ENCODE measurements at places on chromosomes 3 and 15.

DNA sequence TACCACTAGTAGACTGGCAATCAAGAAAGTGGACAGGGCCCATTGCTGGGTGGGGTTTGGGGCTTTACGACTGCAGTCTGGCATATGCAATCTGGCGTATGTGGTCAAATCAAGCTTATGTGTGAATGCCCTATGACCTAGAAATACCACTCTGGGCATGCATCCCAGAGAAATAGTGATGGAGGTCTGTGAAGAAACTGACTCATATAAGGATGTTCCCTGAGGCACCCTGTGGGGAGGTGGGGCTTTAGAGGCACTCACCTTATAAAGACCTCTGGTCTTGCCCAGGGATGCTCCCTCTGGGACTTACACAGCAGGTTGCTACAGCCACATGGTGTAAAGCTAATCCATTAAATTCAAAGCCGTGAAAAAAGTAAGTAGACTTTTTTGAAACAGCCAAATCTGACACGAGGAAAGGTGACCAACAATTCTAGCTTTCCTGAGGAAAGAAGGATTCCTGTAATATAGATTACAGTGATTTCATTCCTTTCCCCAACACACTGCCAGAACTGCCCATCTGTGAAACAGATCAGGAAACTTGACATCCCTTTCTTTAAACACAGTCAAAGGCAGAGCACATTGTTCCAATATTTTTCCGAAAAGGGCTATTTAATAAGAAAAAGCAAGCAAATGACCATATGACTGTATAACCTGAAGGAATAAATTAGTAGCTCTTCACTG lies 13.6 kb downstream of the RARRES1 start:
- no peak for DNase-seq

- DNase-seq: no peak
Measured at GRCh38 chr3:55988905-55989304, 479.4 kb downstream of the ERC2 start.

GRCh38 chr15:91075739-91076138 lies 24.3 kb upstream of the SV2B start:
- DNase-seq: no peak

- no peak for DNase-seq
Measured at GRCh38 chr3:179512378-179512777, 50.3 kb upstream of the ACTL6A start.

DNA sequence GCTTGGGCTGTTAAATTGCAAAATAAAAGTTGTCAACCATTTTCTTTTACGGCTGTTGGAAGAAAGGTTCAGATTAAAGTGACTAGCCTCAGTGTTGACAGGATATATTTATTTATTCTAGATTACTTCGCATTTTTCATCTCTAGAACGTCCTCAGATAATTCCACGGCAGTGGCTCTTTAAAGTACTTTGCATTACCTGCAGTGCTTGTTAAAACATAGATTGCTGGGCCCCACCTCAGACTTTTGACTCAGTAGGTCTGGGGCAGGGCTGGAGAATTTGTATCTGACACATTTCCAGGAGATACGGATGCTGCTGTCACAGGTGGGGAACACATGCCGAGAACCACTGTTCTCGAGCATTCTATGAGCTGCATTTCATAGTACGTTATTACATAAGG lies 292.7 kb downstream of the EDEM1 start:
- DNase-seq: no peak

DNA sequence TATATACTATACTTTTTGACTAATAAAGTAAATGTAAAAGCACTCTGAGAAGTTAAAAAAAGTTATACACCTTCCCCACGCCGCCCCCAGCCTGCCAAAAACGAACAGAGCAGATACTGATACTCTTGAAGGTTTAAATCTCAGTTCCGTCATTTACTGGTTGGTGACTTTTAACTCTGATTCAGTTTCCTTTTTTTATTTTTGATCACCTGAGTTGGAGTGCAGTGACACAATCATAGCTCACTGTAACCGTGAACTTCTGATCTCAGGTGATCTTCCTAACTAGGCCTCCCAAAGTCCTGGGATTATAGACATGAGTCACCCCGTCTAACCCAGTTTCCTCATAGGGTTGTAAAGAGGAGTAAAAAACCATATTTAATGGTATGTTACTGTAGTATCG lies 3.3 kb upstream of the TIPIN start:
- DNase-seq: no peak

DNA sequence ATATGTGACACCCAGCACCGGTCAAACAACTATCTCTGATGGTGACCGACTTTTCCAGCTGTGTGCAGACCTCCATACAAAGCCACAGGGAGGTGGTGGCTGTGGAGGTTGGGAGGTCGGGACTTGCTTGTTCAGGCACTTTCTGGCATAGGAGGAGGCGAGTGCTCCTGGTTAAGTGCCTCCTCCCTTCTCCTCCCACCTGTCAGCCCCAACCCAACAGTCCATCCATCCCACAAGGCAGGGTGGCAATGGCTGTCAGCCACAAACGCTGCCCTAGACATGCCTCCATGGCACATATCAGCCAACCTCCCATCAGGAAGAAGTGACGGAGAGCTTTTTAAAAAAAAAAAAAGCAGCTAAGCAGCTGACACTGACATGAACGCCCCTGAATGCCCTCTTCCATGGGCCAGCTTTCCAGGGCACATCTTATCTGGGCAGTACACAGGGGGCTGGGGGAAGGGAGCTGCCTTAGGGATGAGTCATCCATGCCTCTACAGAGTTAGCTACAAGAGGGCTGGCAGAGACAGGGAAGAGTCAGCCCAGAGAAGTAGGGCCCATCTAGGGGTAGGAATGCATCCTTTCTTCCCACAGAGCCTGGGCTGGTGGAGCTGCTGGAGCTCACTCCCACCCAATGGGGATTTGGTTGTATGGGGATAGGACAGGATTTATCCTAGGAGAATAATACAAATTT lies 41.2 kb downstream of the CCDC12 start:
- no peak for DNase-seq

DNA sequence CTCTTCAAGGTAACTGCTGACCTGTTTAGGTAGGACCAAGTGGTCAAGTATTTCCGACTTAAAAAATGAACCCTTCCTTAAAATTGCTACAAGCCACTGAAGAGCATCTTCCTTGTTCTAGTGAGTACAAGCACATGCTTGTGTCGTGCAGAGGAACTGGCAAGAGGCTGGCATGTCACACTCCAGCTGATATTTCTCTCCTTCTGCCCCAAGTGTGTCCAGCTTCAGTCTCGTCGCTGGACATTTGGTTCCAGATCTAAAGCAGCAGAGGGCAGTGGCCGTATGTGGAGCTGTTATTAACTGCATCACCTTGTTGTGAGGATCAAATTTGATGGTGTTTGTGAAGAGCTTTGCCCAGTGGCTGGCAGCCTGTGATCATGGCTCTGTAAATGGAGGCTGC lies 10.0 kb downstream of the RBP2 start:
- no peak for DNase-seq

DNA sequence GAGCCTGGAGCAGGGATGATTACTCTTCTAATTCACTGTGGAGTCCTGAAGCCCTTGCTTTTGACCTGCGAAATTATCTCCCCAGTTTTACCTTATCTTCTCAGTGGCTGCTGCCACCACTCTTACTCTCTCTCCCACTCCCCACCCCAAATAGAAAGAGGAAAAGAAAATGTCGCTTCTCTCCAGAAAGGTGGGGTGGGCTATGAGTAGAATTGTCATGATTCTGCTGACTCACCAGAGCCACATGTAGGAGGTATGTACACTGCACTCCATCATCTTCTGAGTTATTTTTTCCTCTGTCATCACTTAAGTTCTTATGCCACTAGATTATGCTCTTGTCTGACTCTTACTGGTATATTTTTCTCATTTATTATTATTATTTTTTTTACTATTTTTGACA lies 43.9 kb upstream of the TMEM158 start:
- no peak for DNase-seq

GRCh38 chr3:137163241-137163871 lies 205.6 kb downstream of the IL20RB start:
- no peak for DNase-seq

DNA sequence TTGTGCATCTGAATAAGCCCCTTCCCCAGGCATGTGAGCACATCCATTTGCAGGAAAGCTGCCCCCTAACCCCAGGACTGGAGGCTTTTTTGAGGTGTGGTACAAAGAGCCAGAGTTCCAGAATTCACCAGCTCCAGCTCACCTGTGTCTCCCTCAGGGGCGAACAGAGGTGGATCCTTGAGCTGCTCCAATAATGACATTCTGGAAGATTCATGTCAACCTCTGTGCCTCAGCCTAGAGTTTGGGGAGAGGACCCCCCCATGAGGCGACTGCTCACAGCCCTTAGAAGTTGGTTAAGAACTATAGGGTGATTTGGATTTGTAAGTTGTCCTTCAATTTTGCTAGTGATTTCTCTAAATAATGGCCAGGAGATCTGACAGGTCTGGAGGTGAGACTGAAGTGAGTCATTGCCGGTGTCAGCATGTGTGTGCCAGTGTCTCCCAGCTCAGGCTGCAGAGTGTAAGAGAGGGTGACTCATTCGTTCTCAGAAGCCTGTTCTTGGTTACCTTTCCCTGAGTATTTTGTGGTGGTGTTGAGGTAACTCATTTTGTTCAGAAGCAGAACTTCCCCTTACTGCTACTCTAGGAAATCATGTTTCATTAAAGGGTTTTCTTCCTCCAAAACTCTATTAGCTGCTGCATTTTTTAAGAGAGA lies 136.9 kb upstream of the TOPAZ1 start:
- no peak for DNase-seq

DNA sequence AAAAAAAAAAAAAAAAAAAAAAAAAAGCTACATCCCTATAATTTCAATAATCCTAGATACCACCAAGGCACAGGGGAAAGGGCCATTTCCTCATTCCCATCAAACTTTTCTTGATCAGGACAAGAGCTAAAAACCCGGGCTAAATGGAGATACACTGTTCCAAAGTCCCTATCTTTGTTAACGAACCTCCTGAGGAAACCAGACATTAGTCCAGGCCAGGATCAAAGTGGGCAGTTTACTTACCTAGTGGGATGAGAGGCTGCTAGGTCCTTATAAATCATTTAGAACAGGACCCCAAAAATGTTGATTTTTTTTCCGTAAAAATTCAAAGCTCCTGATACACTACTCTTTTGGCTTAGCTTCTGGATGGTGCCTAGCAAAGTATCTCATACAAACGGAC lies 35.6 kb downstream of the UBR1 start:
- no peak for DNase-seq

DNA sequence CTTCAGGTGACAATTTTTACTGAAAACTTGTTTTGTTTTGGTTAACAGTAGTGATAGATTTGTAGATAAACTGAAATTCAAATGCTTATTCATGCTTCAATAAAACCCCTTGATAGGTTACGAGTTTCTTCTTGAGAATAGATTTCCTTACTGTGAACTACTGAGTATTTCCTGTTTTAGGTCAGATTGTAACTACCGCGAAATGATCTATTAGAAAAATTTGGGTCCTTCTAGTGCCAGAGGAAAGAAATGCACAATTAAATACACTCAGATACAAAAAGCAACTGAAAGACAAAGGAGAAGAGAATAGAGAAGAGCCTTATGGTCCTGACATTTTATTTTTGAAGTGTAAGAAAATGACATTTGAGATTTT lies 251.7 kb upstream of the TBL1XR1 start:
- DNase-seq: no peak

GRCh38 chr3:181610973-181611265 lies 100.8 kb upstream of the SOX2 start:
- DNase-seq: no peak

DNA sequence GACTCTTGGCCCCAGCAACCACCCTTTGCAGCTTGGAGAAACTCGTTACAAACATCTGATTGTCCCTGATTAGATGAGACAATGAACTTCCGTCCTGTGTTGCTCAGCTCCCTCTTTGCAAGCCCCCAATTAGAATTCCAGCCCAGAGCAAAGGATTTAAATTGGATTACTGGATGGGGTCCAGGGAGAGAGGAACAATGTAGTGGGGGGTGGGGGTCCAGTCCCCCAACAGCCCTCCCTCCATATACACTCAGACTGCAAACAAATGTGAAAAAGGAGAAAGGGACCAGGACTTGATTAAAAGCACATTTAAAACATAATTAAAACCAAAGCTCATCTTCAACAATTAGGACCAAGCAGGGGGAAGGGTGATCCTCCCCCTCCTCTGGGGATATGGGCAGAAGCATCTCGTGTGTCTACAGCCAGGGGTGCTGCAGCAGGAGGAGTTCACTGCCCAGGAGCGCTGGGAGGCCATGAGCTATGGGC lies 71.7 kb upstream of the TMEM115 start:
- DNase-seq: no peak

DNA sequence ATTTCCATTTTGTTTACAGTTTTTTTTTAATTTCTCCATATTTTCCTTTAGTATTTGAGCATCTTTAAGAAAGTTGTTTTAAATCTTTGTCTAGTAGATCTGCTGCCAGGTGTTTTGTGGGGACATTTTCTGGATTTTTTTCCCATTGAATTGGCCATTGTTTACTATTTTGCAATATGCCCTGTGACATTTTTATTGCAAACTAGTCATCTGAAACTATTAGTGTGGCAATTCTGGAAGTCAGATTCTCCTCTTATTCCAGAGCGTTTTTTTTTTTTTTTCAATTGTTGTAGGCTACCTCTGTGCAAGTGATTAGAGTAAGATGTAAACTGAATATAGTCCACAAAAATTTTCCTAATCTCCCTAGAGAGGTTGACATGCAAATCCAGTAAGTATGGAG lies 334.2 kb downstream of the PYDC2 start:
- DNase-seq: no peak

DNA sequence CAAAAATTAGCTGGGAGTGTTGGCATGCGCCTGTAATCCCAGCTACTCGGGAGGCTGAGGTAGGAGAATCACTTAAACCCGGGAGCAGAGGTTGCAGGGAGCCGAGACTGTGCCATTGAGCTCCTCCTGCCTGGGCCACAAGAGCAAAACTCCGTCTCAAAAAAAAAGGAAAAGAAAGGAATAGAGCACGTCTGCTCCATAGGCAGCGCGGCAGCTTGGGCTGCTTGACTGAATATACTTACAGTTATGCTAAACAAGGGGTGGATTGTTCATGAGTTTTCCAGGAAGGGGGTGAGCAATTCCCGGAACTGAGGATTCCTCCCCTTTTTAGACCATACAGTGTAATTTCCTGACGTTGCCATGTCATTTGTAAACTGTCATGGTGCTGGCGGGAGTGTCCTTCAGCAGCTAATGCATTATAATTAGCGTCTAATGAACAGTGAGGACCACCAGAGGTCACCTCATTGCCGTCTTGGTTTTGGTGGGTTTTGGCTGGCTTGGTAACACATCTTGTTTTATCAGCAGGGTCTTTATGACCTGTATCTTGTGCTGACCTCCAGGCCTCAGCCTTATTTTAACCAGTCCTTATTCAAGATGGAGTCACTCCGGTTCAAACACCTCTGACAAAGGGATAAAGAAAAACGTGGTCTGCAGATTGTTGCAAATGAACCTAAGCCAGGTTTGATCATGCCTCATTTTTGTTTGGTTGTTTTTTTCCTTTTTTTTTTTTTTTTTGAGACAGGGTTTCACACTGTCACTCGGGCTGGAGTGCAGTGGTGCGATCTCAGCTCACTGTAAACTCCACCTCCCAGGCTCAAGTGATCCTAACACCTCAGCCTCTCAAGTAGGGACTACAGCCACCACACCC lies 24.9 kb upstream of the SENP5 start:
- DNase-seq: no peak

- DNase-seq: no peak
Measured at GRCh38 chr3:10867384-10867783, 51.4 kb downstream of the SLC6A11 start.

- DNase-seq: no peak
Measured at GRCh38 chr15:89412905-89413411, 78.3 kb upstream of the POLG start.

GRCh38 chr3:13878281-13879101 lies 1.4 kb downstream of the WNT7A start:
- no peak for DNase-seq

Data from effector memory CD8-positive, alpha-beta T cell (primary cell).